ENCODE measurements at places on chromosomes 11 and 22. TPM values are rescaled to one million over a fixed set of nuclear protein-coding genes. Genes with fewer than 3 reads are reported as not detected.

BIRC2 gene
- 42.8 TPM for total RNA-seq

HORMAD2 gene
- total RNA-seq, result not detected

BTG4 gene
- not detected for total RNA-seq

OR5D14 gene
- total RNA-seq, result not detected

CDC42BPG gene
- 0.66 TPM for total RNA-seq

CECR2 gene
- not detected for total RNA-seq

TEX54 gene
- total RNA-seq, result 0.50 TPM

PGR gene
- total RNA-seq, result not detected

CRYAB gene
- not detected for total RNA-seq

PDGFB gene
- total RNA-seq, result 3.0 TPM

DNA sequence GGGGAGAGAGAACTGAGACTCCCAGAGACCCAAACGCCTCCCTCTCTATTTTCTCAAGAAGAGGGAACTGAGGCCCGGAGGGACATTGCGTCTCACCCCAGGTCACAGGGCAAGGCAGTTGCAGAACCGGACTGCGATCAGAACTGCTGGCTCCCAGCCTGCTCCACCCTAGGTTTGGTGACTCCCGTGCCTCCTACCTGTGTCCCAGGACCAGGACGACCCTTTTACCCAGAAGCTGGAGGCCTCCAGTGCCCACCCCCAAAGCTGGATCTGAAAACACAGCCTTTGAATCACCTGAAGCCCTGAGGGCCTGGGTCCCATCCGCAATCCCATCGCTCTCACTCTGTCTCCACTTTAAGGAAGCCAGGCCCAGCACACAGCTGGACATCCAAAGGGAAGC is 1.4 kb downstream of the GSTT4 start:
- DNase-seq, result no peak

GRCh38 chr11:79062814-79063762 is 377.7 kb downstream of the TENM4 start:
- no peak for DNase-seq

- DNase-seq, result no peak
Observed at GRCh38 chr11:70226183-70226582, 23.1 kb downstream of the FADD start.

- DNase-seq, result no peak
Observed at GRCh38 chr11:69497221-69497787, 15.8 kb downstream of the LINC01488 start.

- no peak for DNase-seq
Observed at GRCh38 chr11:71489311-71490043, 36.5 kb downstream of the NADSYN1 start.

GRCh38 chr11:6566704-6567370 is 36.6 kb downstream of the RRP8 start:
- DNase-seq, result no peak

DNA sequence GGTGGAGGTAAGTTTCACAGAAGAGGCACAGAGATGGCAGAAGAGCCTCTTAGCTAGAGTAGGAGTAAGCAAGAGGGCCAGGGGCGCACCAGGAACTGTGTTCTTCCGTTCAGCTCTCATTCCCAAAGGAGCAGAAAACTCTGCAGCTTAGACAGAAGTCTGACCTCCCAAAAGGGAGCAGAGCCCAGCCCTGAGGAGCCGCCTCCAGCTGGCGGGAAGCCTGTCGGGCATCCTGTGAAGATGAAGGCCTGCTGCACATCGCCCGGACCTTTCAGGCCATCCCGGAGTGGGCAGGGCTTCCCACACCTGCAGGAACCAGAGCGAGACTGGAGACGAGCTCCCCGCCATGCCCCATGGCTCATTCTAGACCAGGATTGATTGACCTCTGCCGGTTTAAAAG is 1102.8 kb downstream of the BRD1 start:
- no peak for DNase-seq

DNA sequence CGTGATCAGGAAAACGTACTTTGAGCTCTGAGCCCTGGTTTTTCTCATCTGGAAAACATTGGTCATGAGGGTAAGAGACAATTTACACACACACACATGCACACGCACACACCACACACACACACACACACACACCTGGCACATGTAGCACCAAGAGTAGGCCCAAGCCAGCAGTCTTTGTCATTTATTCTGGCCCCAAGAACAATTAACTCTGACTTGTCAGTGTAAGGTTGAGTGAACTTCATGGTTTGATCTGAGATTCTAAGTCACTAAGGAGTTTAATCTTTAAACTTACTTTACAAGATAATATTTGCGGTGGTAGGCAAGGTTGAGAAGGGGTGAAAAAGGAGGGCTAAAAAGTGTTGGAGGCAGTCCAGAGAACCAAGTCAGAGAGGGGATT is 44.1 kb downstream of the MMP20 start:
- no peak for DNase-seq

DNA sequence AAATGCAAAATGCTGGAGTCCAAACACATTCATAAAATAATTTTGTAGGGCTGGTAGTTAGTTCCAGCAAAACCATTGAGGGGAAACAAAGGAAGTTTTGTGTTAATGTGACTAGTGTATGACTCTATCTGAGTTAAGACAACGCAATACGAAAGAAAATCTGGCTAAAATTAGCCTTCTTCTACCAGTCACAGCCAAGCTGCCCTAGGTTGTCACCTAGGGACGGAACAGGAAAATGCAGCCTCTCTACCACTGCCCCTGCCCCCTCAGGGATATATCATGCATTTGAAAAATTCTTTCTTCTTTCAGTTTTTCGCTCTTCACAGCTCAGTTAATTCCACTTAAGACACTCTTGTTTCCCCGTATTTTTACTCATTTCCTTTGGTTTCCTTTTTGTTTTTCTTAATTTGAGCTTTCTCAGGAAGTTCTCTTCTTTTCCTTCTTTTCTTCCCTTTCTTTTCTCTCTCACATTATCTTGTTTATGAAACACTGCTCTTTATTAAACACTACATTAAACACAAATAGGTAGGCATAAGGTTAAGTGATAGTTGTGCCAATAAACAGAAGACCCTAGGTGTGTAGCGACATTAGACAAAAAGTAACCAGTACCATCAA is 30.6 kb downstream of the KIRREL3 start:
- DNase-seq, result no peak

DNA sequence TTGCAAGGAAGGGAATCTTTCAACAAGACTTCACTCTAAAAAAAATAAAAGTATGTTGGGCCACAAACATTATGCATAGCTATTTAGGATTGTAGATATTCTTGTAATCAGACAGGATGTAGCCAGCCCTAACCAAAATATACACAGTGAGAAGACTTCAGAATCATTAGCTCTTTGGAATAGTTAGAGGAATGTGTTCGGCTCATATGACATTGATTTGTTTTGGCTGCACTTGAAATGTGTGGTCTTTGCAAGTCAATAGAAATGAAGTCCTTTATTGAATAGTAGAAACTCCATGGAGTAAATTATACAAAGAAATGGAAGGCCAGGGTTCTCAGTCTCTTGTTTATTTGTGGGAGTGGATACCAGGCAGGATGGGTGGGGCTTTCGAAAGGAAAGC is 692.1 kb downstream of the NTM start:
- DNase-seq, result no peak

GRCh38 chr11:61533039-61533375 is 24.5 kb downstream of the LRRC10B start:
- no peak for DNase-seq

- DNase-seq, result no peak
Observed at GRCh38 chr11:11960687-11961086, 47.7 kb downstream of the DKK3 start.

DNA sequence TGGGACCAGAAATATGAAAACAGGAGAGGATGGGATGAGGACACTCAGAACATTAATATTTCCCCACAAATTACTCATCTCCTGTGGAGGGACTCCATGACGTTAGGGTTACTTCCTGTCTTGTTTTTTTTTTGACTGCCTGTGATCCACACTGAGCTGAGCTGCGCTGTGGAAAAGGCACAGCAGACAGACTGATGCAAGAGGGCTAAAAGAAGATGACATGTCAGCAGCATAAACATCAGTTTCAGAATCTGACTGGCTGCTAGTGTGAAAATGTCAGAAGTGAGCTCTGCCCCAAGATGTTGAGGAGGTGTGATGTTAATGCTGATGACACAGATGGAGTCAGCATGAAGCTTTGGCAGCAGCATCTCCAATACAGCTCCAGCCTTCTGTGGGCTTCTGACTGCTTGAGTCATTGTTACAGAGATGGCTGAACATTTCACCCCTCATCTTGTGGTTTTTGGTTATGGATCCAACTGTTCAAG is 286.8 kb downstream of the BLID start:
- DNase-seq, result no peak

- no peak for DNase-seq
Observed at GRCh38 chr11:84648471-84648870, 978.7 kb downstream of the DLG2 start.

DNA sequence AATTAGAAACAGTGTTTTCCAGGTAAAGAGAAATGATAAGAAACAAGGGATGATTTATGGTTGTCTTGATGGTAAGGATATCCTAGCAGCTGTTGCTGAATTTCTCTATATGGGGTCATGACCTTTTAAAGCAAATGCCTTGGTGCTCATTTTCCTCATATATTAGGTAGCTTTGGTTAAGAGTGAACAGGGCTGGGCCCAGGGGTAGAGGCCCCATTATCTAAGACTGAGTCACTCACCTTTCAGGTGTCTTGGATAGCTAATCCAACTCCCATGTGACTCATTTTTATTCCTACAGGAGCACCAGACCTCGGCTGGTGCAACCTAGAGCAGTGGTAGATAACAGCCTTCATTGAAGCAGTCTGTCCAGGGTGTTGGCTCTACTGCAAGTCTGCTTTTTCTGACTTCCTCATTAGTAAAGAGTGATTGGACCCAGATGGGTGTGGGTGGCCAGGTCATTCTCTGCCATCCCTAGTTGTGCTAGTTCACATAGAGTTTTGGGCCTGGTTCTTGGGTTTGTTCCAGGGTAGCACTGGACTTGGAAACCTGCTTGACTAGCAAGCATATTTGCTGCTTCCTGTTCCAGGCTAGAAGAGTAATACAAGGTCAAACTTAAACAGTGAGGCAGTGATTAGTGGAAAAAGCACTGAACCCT is 37.4 kb downstream of the CTNND1 start:
- no peak for DNase-seq

- peak; percentile 3 for DNase-seq
Observed at GRCh38 chr11:8813658-8814057, 97.3 kb upstream of the AKIP1 start.

- DNase-seq, result no peak
Observed at GRCh38 chr11:74844072-74844471, 95.4 kb downstream of the RNF169 start.

DNA sequence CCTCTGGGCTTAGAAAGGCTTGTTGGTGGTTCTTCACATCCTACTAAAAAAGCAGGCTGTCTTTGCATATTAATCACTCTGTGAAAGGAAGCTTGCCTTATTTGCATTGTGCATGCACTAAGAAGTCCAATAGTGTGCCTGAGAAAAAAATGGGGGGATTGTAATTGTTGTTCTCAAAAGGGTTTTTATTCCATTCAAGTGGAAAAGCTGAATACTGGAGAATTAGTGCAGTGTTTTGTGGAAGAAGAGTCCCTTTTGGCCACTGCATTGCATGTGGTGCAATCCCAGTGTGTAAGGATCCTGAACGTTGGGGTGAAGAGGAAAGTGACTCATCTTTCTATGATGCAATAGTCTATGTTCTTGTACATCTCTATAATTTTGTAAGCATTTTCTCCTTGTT is 16.5 kb downstream of the NCAM1 start:
- DNase-seq, result no peak

DNA sequence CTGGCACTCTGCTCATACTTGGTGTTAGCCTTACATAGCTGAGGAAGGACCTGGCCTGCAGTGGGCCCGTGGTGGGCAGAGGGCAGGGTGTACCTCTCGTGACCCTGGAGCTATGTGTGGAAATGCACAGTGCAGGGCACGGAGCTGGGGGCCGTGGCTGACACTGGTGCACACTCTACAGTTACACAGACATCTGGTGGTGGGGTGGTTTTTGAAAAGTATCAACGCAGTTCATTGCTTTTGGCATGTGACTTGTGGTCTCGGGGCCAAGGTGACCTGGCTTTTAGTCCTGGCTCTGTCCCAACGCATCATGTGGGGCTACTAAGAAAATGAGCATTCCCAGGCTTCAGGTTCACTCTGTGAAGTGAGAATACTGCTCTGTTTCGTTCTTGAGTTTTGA is 553.6 kb downstream of the NTM start:
- DNase-seq, result no peak

- peak; percentile 18 for DNase-seq
Observed at GRCh38 chr22:21624120-21624879, 5.5 kb downstream of the YDJC start.

DNA sequence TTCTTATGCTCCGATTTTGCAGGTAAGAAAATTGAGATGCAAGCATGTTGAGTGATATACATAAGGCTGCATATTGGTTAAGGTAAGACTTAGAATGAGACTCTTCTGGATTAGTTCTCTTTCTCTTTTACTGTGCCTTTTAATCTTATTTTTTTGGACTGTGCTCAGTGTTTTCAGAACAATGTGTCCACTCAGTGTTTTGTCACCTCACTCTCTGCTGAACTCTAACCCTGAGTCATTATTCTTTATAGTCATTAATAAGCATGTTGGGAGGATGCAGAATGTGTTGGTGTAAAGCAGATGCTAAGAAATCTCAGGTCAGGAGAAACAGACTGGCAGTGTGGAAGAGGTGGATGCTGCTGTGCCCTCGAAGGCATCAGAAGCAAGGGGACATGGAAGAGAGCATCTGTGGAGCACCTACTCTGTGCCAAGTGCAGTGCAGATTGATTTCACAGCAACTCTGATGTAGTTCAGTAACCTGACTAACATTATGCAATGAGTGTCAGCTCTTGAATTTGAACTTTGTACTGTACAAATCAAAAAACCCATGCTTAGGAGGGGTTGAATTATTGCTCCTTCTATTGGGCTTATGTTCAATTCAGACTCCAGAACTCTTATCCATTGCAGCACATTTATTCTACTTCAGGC is 80.7 kb upstream of the LARGE1 start:
- DNase-seq, result no peak

GRCh38 chr11:105181521-105181920 is 42.0 kb upstream of the CARD18 start:
- DNase-seq, result no peak

DNA sequence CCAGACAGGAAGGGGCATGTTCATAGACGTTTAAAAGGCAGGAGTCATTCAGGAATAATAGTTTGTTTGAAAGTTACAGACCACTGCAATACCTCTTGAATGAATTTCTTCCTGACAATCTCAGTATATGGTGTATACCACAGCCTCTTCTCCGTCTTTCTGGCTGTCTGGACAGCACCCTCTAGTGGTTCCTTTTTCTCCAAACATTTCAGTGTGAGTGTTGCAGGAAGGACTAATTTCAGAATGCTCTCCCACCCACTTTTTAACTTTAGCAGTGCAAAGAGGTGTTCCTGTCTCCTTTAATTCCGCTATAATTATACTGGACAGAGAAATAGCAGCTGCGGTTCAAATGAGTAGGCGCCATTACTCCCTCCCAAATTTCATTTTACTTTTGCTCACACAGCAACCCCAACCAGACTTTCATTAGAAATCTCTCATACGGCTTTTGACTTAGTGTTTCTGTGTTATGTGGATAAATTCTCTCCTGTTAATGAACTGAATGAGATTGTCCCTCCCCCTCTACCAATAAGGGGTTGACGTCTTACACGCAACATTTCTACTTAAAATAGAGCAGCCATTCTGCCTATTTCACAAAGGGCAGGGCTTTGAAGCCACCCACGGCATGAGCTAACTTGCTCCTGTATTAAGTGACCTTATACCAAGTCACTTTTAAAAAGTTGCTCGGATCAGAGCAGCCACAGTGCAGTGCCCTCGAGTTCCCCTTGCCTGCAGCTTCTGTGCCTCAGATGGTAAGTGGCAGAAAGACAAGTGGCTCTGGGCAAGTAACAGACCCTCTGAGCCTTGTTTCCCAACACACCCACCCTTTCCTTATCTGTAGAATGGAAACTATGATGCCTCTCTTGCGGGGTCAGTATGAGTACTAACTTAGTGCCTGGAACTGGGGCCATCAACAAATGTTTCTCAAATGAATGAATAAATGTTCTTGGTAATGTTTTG is 368.6 kb downstream of the OPCML start:
- DNase-seq, result no peak
